ENCODE measurements at places on chromosomes 7 and 10.

DNA sequence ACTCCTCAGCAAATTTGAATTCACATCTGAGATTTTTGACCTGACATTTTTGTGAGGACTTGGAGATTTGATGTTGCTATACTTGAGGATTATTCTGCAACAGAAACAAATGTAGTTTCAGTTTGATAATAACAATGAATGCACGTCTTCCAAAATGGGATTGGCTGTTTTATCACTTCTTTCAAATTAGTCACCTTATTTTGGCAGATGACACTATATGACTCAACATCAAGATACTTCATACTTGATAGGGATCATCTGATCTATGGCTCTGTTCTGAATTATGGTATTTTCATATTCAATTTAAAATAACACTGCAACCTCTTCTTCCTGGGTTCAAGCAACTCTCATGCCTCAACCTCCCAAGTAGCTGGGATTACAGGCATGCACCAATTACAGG is 24.2 kb downstream of the ARL5B start:
- DNase-seq = no peak

GRCh38 chr7:155408651-155409586 is 49.0 kb upstream of the EN2 start:
- no peak for DNase-seq

GRCh38 chr10:51377932-51378599 is 303.8 kb downstream of the PRKG1 start:
- no peak for DNase-seq

DNA sequence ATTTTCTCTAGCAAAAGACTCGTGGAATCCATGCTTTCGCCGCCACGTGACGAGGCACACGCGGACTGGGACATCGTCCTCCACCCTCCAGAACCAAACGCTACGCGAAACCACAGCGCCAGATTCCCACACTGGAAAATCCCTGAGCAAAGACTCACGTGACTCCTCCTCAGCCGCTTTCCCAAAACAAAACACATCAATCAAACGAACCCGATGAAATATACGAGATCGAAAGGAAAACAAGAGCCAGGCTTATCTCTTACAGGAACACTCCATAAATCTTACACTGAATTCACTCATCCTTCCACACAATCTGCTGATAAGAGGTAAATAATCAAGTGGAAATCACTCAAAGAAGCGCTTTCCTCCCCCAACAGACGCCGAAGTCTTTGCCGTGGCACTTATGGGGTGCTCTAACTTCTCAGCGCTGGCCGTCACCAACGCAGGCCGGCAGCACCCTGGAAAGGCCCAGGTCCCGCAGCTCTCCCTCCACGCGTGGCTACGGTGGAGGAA is 23.8 kb downstream of the DIP2C start:
- no peak for DNase-seq

GRCh38 chr7:85802211-85802610 is 615.4 kb upstream of the SEMA3D start:
- DNase-seq = no peak

DNA sequence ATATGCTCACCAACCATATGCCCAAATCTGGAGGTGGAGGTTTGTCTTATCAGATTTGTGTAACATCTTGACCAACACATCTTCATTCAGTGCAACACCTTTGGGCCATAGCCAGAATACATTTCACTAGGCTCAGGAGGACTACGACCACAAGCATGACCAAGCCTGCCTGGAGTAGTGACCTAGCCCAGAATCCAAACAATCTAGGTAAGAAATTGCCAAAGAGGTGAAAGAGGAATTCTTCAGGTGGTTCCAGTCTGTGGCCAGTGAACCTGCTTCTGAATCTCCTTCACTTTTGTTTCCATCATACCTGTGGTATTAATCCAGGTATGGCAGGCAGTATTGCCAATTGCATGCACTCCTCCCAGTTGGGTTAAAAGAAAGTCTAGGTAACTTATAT is 112.8 kb upstream of the RAB18 start:
- DNase-seq = no peak

DNA sequence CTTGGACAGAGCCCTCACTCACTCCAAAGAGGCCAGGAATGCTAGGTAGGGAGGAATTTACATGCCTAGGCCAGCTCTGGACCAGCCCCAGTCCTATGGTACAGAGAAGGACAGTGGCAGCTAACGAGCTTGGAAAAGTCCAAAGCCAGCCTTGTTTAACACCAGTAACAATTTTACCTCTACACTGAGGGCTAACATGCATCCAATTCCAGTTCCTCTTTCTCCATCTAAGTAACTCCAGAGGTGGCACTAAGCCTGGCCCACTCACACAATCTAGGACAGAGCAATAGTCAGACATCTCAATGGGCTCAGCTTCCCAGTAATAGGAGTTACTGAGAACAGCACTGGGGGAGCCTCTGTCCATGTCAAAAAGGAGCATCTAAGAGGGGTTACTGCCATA is 5.7 kb upstream of the LCOR start:
- DNase-seq = no peak

GRCh38 chr10:110608087-110608486 is 36.0 kb upstream of the RBM20 start:
- no peak for DNase-seq

- peak; percentile 14 for DNase-seq
Observed at GRCh38 chr7:50661345-50662040, 96.3 kb upstream of the DDC start.

- DNase-seq = no peak
Observed at GRCh38 chr7:118720632-118721031, 496.1 kb downstream of the ANKRD7 start.

- DNase-seq = no peak
Observed at GRCh38 chr10:20257422-20257821, 441.2 kb downstream of the PLXDC2 start.

- peak; percentile 74 for DNase-seq
Observed at GRCh38 chr10:132961787-132962622, 19.6 kb upstream of the CFAP46 start.

GRCh38 chr10:52729271-52730104 is 43.1 kb downstream of the MBL2 start:
- no peak for DNase-seq

DNA sequence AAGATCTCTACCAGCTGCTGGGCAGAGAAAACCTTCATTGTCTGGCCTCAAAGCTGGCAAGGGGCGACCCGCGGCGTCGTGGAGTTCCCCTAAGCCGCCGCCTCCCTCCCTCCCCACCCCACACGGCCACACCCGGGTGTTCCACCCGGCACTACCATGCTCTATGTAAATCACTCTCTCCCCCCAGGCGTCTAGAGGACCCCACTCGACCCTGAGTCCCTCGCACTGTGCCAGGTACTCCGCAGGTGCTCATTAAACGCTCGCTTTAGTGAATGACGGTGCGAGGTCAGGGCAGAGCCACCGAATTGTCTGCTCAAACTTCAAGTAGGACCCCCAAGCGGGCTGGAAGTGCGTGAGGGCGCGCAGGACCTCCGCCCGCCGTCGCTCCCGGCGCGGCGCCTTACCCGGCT is 628 bp downstream of the PARP12 start:
- DNase-seq = peak; percentile 70

- DNase-seq = peak; percentile 65
Observed at GRCh38 chr7:149147752-149148653, 750 bp downstream of the ZNF398 start.

GRCh38 chr7:129959471-129960203 is 6.9 kb upstream of the UBE2H start:
- DNase-seq = no peak

DNA sequence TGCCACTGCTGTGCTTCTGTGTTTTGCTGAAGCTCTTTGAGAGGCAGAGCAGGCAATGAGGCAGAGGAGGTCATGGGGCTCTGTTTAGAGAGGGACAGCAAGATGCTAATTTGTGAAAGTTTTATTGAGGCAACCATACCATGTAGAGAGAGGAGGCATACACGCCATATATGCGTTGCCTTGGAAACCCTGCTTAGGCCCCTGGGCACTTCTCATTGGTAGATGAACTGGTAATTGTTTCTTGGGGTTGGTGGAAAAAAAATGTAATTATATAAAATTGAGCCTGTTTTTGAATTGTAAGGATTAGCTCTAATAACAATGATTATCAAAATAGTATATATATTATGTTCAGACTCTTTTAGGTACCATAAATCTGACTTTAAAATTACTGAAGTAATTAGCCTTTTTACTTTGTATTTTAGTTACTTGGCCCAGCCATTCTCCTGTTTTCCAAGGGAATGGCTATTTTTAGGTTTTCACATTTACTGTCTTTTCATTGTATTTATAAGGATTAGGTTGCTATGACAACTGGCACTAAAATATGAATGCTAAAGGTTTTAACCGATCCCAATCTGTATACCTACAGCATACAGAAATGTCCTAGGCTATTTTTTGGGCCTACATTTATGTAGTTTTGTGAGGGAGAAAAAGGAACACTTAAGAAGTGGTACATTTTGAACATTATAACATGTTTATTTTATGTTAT is 52.4 kb downstream of the BZW2 start:
- no peak for DNase-seq

Data from CD4-positive, alpha-beta T cell treated with Interleukin-12 subunit alpha and Interleukin-12 subunit beta, for 1 hour (primary cell).